Esophagus squamous epithelium (tissue), 5 donors: ENCODE measurements at places on chromosomes 13 and 19. TPM values are rescaled to one million over a fixed set of nuclear protein-coding genes. Genes with fewer than 3 reads are reported as not detected.
A peak's percentile ranks its signal among the peaks of the same experiment; 100 is the strongest.

GRCh38 chr19:13120817-13121216 lies 2.8 kb downstream of the NACC1 start:
- H3K4me3 ChIP-seq, result no peak overlapping the region
- H3K27me3 ChIP-seq, result no peaks in the 10 kb centered on the region
- H3K36me3 ChIP-seq, result no peaks in the 10 kb centered on the region
- no peak overlapping the region for H3K27ac ChIP-seq
- H3K4me1 ChIP-seq, result peaks cover 26% of the 10 kb centered on the region

GRCh38 chr13:46032341-46032740 lies 20.2 kb downstream of the ZC3H13 start:
- H3K4me1 ChIP-seq, result no peaks in the 10 kb centered on the region
- H3K4me3 ChIP-seq, result no peak overlapping the region
- H3K27me3 ChIP-seq, result no peaks in the 10 kb centered on the region

ZNF823 gene
- 11.8 TPM for total RNA-seq

GRCh38 chr13:94829837-94830365 lies 117.6 kb upstream of the SOX21 start:
- no peak overlapping the region for H3K4me3 ChIP-seq
- H3K27ac ChIP-seq, result no peak overlapping the region
- H3K27me3 ChIP-seq, result no peaks in the 10 kb centered on the region
- H3K4me1 ChIP-seq, result peaks cover 3% of the 10 kb centered on the region

DNA sequence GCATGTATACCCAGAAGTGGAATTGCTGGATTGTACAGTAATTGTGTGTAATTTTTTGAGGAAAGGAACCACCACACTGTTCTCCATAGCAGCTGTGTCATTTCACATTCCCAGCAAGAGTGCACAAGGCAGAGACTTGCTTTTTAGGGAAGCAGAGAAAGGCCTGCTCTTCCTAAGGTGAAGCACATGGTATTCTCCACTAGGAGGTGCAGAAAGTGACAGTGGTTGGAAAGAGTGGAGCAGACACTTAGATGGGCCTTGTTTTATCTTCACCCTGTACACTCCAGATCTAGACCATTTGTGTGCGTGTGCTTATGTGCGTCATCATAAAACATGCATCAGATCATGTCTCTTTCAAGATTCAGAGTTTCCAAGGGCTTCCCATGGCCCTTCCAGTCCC lies 35.0 kb downstream of the FAM124A start:
- no peak overlapping the region for H3K4me3 ChIP-seq
- peaks cover 6% of the 10 kb centered on the region for H3K4me1 ChIP-seq
- no peaks in the 10 kb centered on the region for H3K27me3 ChIP-seq

GRCh38 chr13:34371108-34371507 lies 553.2 kb downstream of the RFC3 start:
- no peaks in the 10 kb centered on the region for H3K36me3 ChIP-seq
- no peaks in the 10 kb centered on the region for H3K4me1 ChIP-seq
- no peak for DNase-seq
- no peaks in the 10 kb centered on the region for H3K27me3 ChIP-seq
- no peak overlapping the region for H3K27ac ChIP-seq
- H3K4me3 ChIP-seq, result no peak overlapping the region

- no peaks in the 10 kb centered on the region for H3K27me3 ChIP-seq
- peaks cover 9% of the 10 kb centered on the region for H3K36me3 ChIP-seq
- H3K27ac ChIP-seq, result peak overlapping the region; percentile 89
- DNase-seq, result no peak
Measured at GRCh38 chr13:48234566-48235340, 1.7 kb downstream of the ITM2B start.

DNA sequence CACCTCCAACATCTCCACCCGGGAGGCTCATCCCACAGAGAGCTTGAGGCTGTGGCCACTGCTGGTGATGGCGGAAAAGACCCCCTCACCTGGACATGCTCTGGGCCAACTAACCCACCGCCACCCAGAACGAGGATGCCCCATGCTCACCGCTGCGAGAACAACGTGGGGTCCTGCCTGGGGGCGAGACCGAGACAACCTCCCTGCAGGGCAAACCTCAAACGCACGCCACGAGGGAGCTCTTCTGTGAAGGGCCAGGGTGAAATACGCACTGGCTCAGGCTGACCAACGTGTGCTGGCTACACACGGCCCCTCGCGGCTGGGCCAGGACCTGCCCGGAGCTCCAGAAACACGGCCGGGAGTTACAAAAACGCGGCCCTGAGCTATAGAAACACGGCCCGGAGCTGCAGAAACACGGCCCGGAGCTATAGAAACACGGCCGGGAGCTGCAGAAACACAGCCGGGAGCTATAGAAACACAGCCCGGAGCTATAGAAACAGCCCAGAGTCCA lies 19.0 kb upstream of the PLPP2 start:
- H3K27me3 ChIP-seq, result no peaks in the 10 kb centered on the region
- no peaks in the 10 kb centered on the region for H3K4me1 ChIP-seq
- peak overlapping the region; percentile 73 for H3K27ac ChIP-seq
- peak overlapping the region; percentile 7 for H3K4me3 ChIP-seq

GRCh38 chr13:110521296-110521680 lies 40.2 kb downstream of the RAB20 start:
- no peaks in the 10 kb centered on the region for H3K27me3 ChIP-seq
- peak overlapping the region; percentile 14 for H3K27ac ChIP-seq
- DNase-seq, result no peak
- H3K4me3 ChIP-seq, result no peak overlapping the region
- peaks cover 44% of the 10 kb centered on the region for H3K4me1 ChIP-seq
- H3K36me3 ChIP-seq, result no peaks in the 10 kb centered on the region

DNA sequence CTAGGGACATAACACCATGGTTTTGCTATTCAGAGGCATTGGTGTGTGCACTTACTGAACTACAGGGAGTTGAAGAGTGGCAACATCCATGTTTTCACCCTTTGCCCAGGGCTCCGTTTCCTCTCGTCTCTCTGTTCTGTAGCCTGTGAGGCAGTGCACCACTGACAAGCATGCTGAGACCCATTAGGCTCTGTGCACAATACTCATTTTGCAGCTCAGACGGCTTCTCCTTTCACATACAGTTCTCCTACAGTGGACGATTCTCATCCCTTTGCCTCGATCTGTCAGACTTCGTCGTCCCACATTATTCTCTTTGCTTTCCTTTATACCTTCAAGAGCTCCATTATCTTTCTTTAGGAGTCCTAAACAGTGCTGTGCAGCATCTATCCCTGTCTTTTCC lies 403.7 kb downstream of the MYO16 start:
- H3K36me3 ChIP-seq, result no peaks in the 10 kb centered on the region
- no peak overlapping the region for H3K27ac ChIP-seq

TRMT1 gene
- 19.4 TPM for total RNA-seq

DNA sequence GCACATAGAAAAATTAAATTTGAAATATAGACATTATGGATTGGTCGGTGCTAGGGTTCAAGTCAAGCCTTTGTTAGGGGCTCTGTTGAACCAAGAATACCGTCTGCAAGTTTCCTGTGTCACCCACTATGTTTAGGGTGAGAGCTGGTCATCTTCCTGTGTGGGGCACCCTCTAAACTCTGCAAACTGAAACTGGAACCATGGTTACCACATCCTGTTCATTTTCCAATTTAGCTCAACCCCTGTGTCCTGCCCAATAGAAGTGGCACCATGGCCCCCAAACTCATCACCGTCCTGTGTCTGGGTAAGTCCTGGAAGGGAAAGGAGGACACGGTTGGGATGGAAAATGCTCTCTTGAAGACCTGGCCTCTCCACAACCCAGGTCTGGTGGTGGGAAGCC lies 29.9 kb downstream of the LAIR2 start:
- H3K4me1 ChIP-seq, result no peaks in the 10 kb centered on the region
- no peak overlapping the region for H3K4me3 ChIP-seq
- DNase-seq, result no peak
- H3K27me3 ChIP-seq, result no peaks in the 10 kb centered on the region
- no peaks in the 10 kb centered on the region for H3K36me3 ChIP-seq

- H3K4me3 ChIP-seq, result no peak overlapping the region
- DNase-seq, result no peak
- no peaks in the 10 kb centered on the region for H3K27me3 ChIP-seq
- no peaks in the 10 kb centered on the region for H3K4me1 ChIP-seq
Measured at GRCh38 chr19:21519488-21519887, 14.1 kb downstream of the ZNF429 start.

CGB5 gene
- total RNA-seq, result not detected

DNA sequence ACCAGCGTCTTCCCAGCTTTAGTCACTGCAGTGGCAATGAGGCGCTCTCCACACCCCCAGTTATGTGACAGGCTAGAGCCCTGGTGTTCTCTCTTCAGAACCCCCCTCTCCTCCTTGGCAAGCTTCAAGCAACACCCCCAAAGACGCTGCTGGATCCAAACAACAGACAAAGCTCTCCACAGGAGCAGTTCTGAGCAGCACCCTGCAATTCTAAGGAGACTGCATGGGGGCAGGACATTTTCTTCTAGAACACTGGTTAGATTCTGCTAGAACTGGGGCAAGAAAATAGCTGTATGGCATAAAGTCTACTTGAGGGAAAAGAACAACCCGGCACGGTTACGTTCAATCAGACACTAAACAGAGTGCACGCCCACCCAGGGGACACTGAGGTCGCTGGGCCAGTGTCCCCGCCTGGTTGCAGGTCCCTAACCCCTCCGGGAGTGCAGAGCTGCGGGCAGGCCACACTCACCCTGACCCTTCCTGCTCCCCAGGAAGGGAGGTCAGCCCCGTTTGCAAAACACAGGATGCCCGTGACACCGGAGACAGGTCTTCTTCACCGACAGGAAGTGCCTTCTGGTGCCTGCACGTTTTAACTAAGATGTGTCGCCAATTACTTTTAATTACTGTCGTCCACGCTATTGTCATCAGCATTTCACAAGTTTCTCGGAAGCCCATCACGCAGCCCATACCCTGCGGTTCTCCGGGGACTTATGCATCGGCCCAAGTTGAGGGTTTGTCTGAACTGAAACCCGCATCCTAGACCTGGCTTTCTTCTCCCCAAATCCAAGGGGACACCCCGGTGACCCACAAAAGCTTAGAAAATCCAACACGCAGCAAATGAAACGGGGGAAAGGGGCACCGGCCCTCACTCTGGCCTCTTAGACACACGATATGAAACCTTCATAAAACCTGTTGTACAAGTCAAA lies 943 bp downstream of the GJB6 start:
- no peak for DNase-seq
- H3K36me3 ChIP-seq, result no peaks in the 10 kb centered on the region
- H3K27me3 ChIP-seq, result no peaks in the 10 kb centered on the region
- peak overlapping the region; percentile 55 for H3K4me3 ChIP-seq
- peaks cover 4% of the 10 kb centered on the region for H3K4me1 ChIP-seq
